ENCODE measurements at places on chromosomes 4 and X. TPM values are rescaled to one million over a fixed set of nuclear protein-coding genes. Genes with fewer than 3 reads are reported as not detected.

INPP4B gene
- total RNA-seq = 6.3 TPM

CCDC120 gene
- total RNA-seq = 3.4 TPM

C4orf36 gene
- 0.88 TPM for total RNA-seq

PCDH7 gene
- 0.09 TPM for total RNA-seq

PSAPL1 gene
- 0.10 TPM for total RNA-seq

HTN1 gene
- total RNA-seq = not detected

GPR173 gene
- not detected for total RNA-seq

SLITRK4 gene
- total RNA-seq = 0.02 TPM

PRIMPOL gene
- total RNA-seq = 7.0 TPM

TCEAL5 gene
- total RNA-seq = not detected

CNKSR2 gene
- total RNA-seq = 2.7 TPM

SOWAHD gene
- total RNA-seq = 0.21 TPM

CXXC4 gene
- total RNA-seq = not detected

CENPVL1 gene
- not detected for total RNA-seq

MAGEE1 gene
- 4.9 TPM for total RNA-seq

TMPRSS11A gene
- not detected for total RNA-seq

CACNA1F gene
- total RNA-seq = not detected

TLR10 gene
- total RNA-seq = 0.03 TPM

POU3F4 gene
- not detected for total RNA-seq

HERC6 gene
- total RNA-seq = 3.7 TPM

AADAT gene
- 8.9 TPM for total RNA-seq

UGT2A1 gene
- not detected for total RNA-seq

ZFYVE28 gene
- 2.7 TPM for total RNA-seq

PHEX gene
- total RNA-seq = 0.34 TPM

ASB11 gene
- not detected for total RNA-seq

ZFP42 gene
- not detected for total RNA-seq

LRIT3 gene
- 0.02 TPM for total RNA-seq

GRPEL1 gene
- total RNA-seq = 64.2 TPM

MANBA gene
- 13.3 TPM for total RNA-seq

SLC9A7 gene
- total RNA-seq = 11.6 TPM

FAM236D gene
- total RNA-seq = not detected

RIPPLY1 gene
- total RNA-seq = not detected

GRIA2 gene
- not detected for total RNA-seq

GAK gene
- total RNA-seq = 52.4 TPM

NDP gene
- total RNA-seq = not detected

MMRN1 gene
- total RNA-seq = not detected

SYTL4 gene
- 2.8 TPM for total RNA-seq

GYG2 gene
- 3.0 TPM for total RNA-seq

CABS1 gene
- total RNA-seq = not detected

CLTRN gene
- 1.2 TPM for total RNA-seq

SLC30A9 gene
- 26.7 TPM for total RNA-seq

FGFBP2 gene
- total RNA-seq = 0.15 TPM

DDX53 gene
- not detected for total RNA-seq

CPZ gene
- total RNA-seq = 0.21 TPM

ATP5ME gene
- total RNA-seq = 455 TPM

SPANXN3 gene
- not detected for total RNA-seq

AKAP14 gene
- not detected for total RNA-seq

RAB9B gene
- total RNA-seq = not detected

NIPAL1 gene
- total RNA-seq = 0.83 TPM

TMPRSS11D gene
- not detected for total RNA-seq

Data from A549 treated with CORT108297 at 1 μM for 4 hours (cell line).